ENCODE measurements at places on chromosomes 6 and 20. TPM values are rescaled to one million over a fixed set of nuclear protein-coding genes. Genes with fewer than 3 reads are reported as not detected.

Gene HMGCLL1
- not detected for total RNA-seq

Gene NEDD9
- 4.6 TPM for total RNA-seq

Gene PPP1R3G
- under 0.01 TPM for total RNA-seq

Gene ADGRB3
- under 0.01 TPM for total RNA-seq

Gene NKX2-2
- not detected for total RNA-seq

Gene FRS3
- 8.9 TPM for total RNA-seq

Gene TMEM170B
- total RNA-seq: 1.6 TPM

Gene EDN3
- not detected for total RNA-seq

Gene SNPH
- total RNA-seq: 1.3 TPM

Gene ID4
- 0.27 TPM for total RNA-seq

Gene OTOR
- total RNA-seq: not detected

Gene PCIF1
- 45.0 TPM for total RNA-seq

Gene EFCAB8
- total RNA-seq: under 0.01 TPM

Gene SPATA25
- 5.9 TPM for total RNA-seq
